Activated gamma-delta T cell (primary cell): ENCODE measurements at places on chromosomes 4 and X.

- no peak for DNase-seq
Measured at GRCh38 chr4:76931087-76931486, 18.5 kb upstream of the SEPTIN11 start.

DNA sequence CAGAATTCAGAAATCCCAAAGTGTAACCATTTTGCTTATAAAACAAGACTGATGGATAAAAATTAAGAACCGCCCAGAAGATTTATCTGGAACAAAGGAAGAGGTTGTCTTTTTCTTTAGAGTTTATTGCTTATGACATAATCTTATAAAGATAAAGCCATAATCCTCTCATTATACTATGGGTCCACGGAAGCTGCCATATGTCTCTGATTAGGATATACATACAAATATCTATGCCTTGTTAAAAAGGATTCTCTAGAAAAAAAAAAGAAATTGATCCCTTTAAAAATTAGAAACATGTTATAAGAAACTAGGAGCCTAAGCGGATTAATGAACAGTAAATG is 70.5 kb downstream of the RELL1 start:
- no peak for DNase-seq

DNA sequence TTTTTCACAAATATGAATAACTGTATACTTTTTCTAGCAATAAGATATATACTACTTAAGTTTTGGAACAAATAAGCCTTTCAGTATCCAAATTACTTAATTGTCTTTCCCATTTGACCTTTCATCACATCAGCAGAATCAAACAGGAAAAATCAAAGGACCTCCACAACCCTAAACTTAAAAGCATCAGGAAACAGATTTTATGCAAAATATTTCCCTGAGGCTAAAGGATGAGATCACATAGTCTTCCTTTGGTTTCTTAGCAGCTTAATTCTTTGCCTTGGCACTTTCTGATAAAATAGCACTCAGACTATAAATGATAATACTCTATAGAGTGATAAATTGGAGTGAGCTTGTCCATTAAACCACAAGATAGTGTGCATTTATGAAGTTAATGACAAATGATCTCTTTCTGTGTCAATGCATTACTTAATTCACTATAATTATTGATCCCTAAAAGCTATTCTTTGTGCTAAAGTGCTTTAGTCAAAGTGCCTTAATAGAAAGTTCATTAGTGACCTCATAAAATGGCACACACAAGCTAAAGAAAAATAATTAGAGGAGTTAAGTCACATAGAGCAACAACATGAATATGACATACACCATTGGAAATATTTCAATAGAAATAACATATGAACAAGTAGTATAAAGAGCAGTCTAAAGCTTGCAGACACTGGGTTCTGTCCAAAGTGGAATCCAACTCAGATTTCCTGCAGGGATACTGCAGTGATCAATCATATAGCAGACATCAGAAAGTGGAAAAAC is 15.7 kb upstream of the NDST3 start:
- DNase-seq: no peak

DNA sequence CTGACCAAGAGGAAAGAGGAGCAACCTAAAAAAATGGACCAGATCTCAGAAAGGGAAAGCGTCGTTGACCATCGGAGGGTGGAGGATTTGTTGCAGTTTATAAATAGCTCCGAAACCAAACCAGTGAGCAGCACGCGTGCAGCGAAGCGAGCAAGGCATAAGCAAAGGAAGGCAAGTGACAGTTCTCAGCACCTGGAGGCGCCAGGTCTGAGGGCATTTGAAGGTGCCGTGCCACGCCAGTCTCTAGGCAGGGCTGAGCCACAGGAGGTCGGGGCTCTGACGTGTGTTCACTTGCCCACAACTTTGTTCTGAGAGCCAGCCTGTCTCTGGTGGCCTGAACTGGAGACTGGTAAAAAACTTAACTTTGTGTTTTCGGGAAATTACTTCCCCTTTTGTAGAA is 59.7 kb downstream of the TNIP2 start:
- DNase-seq: no peak

GRCh38 chrX:121407627-121408026 is 360.2 kb downstream of the GLUD2 start:
- DNase-seq: no peak

GRCh38 chr4:113116414-113117357 is 67.2 kb downstream of the ANK2 start:
- DNase-seq: no peak

GRCh38 chr4:26385690-26386089 is 64.9 kb downstream of the RBPJ start:
- no peak for DNase-seq

- DNase-seq: no peak
Measured at GRCh38 chr4:152605641-152606335, 69.9 kb upstream of the FBXW7 start.

- no peak for DNase-seq
Measured at GRCh38 chrX:25084446-25084845, 68.7 kb upstream of the ARX start.

DNA sequence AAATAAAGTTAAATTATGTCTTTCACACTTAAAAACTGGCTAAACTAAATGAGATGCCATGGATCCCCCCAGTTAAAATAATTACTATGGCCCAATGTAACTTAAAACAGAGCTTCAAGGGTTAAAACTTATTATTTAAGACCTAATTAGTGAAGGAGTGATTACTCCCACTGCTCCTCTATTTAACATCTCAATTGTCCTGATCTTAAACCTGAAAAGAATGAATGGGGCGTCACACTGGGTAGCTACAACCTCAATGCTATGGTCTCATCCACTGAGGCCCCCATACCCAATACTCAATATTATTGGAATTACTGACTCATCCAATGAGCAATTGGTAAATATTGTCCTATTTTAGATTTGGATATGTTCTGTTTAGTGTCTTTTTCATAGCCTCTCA is 21.1 kb upstream of the TMEM255A start:
- no peak for DNase-seq

GRCh38 chr4:139241086-139241783 is 38.8 kb downstream of the MGARP start:
- no peak for DNase-seq

DNA sequence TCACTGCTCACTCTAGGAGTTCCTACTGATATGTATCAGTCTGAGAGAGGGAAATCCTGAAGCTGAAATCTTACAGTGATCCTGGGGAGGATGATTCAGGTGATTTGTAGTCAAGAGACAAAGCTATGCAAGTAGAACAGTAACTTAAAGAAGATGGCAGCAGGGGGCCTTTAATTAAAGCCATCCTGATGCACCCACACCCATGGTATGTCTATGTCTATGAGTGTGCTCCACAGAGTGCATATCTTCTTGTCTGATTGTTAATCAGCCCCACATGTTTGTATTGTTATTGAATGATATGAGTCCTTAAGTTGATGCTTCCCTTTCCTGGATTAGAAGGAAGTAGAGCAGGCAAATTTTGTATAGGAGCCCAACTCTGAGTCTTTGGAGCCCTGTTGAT is 78.8 kb downstream of the NHS start:
- no peak for DNase-seq

DNA sequence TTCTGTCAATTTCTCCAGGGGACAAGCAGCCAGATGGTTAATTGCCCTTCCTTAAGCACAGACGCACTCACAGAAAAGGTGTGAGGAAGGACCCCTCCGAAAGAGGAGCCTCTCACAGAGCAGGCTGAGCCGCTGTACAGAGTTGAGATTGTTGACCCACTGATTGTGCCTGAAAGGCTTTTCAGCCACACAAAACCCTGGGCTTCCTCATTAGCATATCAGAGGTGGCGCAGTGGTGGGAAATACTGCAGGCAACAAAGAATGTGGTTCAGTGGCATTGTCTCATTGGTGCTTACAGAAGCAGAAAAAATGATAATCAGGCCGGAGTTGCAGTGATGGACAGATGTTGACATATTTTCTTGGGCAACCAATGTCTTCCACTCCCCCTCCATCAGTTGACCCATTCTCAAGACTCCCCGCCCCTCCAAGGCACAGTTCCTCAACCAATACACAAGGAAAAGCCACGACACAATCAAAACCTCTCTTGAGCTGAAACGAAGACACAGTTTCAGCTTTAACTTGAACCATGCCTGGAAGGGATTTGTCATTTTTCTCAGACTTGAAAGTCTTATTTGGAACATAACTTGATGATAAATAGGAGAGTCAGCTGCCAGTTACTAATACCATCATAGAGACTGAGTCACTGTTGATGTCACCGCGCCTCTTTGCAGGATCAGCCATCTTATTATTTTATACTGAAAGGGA is 53.1 kb downstream of the ATXN3L start:
- no peak for DNase-seq

- DNase-seq: no peak
Measured at GRCh38 chrX:153806999-153807575, 12.6 kb downstream of the SSR4 start.

DNA sequence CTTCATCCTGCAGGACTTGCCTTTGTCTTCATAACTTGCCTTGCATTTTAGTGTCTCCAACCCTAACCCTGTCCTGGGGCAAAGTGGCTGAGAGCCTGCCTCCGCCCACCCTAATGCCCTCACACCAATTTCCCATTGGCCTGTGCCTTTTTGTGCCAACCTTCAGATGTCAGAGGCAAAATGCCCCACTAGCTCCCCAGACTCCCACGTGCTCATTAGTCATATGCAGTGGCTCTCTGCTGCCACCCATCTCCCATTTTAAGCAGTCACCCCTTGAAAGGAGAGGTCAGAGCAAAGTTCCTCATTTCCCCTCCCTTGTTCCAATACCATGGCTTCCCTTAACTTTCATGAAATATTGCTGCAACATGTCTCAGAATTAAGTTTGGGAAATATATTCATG is 74.8 kb upstream of the PASD1 start:
- no peak for DNase-seq
